ENCODE measurements at places on chromosomes 2 and 18.
A peak's percentile ranks its signal among the peaks of the same experiment; 100 is the strongest.

DNA sequence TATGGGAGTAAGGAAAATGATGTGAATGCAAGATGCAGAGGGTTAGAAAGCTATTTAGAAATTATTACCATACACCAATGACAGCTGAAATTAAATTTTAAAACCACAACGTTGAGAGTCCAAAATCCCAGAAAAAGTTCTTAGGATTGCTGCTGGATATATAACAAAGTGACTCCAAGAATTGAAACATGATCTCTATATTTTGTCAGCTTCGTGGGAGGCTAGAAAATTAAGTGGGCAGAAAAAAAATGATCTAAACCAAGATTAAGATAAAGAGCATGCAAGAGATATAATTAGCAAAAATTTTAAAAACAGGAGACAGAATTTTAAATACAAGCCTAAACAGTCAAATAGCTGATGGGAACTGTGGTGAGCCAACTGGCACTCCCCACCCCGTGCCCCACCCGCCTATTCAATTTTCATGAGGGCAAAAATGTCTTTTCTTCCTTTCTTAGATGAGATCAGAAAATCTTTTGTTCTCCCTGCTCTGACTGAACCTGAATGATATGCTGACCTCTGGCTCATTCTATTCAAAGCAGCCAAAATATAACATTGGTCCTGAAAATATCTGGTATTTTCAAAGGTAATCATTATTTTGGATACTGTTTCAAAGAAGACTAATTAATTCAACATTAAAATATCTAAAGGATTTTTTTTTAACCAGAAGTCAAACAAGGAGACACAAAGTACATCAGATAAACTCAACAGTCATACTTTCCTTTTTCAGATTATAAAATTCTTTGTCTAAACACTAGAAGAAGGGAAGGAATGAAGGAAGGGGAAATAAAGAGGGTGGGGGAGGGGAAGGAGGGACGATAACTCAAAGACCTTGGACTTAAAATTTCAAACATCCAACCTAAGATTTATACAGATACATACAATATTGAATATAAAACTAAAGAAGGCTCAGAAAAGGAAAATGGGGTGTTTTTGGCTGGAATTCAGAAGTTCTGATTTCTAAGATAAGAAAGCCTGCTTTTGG lies 12.2 kb downstream of the KANSL3 start:
- no peak for DNase-seq

DNA sequence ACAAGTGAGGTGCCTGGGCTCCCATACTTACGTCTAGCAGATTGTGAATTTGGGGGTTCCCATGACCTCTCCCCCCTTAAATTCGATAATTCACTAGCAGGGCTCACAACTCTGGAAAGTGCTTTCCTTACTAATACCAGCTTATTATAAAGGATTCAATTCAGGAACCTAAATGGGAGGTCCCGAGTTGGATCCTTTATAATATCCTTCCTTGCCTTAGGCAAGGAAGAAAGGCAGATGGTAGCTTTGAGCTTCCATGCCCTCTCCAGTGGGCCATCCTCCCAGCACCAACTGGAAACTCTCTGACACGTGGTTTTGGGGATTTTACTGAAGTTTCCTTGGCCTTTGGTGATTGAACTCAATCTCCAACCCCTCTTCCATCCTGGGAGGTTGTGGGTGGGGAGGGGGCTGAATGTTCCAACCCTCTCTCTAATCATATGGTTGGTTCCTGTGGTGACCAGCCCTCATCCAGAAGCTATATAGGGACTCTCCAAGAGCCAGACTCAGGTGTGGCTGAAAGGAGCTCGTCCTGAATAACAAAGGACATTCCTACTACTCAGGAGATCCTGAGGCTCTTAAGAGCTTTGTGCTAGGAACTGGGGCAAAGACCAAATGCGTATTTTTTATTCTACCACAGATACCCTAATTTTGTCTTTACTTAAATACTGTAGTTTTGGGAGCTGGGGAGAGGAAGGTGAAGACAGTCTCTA lies 62.2 kb downstream of the HAUS1 start:
- no peak for DNase-seq

DNA sequence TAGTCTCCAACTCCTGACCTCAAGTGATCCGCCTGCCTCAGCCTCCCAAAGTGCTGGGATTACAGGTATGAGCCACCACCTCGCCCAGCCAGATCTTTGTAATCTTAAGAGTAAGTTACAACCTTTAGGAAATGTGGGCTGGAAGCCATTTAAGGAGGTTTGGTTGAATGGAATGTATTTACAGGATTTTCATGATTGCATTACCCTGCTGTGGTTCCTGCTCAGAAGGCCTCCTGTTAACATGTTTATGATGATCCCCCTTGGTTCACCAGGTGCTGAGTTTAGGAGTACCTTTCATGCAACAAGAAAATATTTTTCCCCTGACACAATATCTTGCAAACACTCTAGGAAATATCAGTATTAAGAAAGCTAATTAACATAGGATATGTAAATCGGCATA lies 187.4 kb upstream of the SH3BP4 start:
- no peak for DNase-seq

DNA sequence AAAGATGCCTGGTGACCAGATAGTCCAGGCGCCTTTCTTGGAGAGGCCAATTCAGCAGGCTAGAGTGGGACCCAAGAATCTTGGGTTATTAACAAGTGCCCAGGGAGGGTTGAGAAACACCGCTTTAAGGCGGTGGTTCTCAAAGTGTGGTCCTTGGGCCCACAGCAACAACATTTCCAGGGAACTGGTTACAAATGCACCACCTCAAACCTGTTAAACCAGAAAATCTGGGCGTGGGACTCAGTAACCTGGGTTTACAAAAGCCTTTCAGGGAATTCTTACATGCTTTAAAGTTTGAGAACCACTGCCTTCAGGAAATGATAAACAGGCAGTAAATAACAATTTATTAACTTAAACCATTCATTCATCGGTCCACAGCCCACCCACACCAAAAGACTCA lies 92.5 kb downstream of the SP3 start:
- DNase-seq, result no peak

- DNase-seq, result no peak
Observed at GRCh38 chr18:9906481-9906880, 7.3 kb upstream of the VAPA start.

DNA sequence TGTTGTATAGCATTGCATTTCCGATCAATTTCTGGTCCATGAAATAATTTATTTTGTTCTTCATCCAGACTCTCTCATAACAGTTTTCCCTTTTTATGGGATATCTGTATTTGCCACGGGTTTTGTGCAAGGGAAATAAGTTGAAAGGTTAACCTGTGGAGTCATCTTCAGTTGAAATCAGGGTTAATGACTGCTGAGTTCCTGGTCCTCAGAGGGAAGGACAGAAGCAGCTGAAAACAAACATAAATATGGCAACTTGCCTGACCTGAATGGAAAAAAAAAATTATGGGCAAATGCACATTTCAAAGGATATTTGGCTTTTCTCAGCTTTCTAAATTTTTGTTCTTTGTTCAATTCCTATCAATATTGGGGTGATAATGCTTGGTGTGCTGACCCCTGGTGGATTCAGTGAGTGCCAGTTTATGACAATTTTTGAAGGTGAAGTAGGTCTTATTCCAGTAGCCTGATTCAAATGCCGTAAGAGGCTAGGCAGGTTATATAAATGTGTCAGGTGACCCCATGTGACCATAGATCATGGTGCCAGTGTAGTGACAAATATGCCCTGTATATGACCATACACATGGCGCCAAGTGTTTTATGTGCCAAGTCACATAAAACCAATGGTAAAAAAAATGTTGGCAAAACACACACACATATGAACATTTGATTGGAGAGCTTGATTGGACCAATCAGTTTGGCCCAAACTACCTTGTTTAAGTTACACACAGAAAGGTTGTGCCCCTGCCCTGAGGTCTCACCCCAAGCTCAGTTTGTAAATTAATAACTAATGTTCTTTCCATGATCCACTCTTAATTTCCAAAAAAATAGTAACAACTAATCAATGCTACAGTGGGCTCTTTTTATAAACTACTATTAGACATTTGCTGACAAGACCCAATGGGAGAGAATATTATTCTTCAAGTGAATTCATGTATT lies 47.6 kb upstream of the FAM124B start:
- no peak for DNase-seq

DNA sequence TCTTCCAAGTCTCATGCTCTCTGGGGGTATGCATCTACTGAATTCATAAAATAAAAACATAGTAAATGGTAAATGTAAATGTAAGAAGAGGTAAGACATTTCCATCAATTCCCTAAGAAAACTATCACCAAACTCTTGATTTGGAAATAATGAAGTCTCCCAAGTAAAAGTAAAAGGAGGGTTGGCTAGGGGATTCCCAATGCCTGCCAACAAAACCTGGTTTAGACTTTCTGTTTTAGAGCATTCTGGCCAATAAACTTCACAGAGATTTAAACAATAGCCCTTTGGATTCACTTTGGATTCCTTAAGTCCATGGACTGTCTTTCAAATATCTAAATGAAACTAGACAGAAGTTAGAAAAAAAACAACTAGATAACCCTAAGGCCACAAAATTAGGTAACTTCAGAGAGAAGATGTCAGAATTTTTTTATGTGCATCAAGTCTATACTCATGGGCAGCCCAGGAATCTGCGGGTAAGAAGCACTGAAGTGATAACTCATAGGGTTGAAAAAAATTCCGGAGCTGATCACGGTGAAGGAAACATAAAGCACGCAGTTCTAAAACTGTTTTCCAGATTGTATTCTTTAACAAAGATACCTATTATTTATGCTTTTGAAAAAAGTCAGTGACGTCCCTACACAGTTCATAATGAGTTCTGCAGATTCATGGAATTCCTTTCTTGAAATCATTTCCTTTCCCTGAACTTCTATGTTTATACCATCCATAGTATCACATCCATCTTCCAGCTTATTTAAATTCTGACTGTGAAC lies 263.6 kb downstream of the AFF3 start:
- DNase-seq, result no peak

GRCh38 chr2:85772019-85772745 lies 18.4 kb downstream of the ATOH8 start:
- peak; percentile 99 for DNase-seq

DNA sequence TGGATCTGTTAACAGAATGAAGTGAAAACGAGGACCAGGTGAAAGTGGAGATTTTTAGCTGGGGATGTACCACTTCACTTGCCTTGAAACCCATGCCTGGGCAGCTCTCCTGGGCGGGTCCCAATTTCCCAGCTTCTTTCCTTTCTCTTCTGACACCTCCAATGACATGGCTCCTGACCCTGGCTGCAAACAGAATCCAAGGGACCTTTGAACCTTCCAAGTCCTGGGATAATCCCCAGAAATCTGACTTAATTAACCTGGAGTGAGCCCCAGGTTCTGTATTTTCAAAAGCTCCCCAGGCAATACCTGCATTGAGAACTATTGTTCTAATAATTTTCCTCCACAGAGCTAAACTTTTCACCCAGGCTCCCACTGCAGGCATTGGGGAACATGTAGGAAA lies 495.9 kb downstream of the CNTNAP5 start:
- DNase-seq, result no peak

DNA sequence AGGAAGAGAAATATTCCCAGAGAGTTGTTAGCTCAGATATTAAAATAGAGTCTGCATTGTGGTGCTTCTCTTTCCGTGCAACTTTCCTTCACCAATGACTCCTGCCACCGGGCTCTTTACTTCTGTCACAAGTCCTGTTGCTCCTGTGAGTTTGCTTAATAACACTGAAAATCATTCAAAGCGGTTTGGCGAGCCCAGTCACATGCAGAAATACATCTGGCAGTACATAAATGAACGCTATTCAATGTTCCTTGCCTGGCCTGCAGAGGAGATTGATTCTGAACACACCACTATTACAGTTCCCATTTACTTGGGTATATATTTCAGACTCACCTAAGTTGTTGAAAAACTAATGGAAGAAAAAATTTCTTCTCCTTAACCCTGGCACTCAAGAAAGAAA lies 276.6 kb downstream of the ZNF521 start:
- DNase-seq, result no peak

DNA sequence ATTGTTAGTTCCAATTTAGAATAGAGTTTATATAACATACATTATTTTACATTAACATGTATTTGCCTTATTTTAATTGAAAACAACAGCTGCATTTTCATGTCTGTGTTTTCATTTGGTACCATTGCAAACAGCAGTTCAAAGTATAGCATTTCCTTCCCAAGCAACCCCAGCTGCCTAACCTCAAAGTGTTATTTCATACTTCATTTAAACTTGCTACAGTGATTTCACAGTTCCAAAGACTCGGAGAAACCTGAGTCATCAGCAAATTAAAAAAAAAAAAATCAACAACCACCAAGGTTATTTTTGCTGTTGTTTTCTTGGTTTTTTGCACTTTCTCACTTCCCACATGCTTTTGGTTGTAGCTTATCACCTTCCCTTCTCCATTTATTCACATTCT lies 236.5 kb upstream of the SPHKAP start:
- no peak for DNase-seq

DNA sequence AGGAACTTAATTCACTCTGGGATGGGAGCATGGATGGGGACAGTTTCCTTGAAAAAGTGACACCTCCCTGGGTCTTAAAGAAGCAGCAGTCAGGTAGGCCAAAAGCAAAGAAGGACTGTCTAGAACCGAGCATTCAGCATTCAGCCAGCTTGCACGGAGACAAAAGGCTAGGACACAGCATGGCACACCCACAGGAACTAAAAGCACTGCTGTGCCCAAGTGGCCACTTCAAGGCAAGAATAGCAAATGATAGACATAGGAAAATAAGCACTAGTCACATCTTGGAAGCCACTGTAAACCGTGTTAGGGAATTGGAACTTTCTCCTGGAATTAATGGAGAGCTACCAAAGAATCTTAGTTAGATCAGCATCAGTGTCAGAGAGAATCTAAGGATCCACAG lies 47.0 kb downstream of the LRP2 start:
- no peak for DNase-seq

DNA sequence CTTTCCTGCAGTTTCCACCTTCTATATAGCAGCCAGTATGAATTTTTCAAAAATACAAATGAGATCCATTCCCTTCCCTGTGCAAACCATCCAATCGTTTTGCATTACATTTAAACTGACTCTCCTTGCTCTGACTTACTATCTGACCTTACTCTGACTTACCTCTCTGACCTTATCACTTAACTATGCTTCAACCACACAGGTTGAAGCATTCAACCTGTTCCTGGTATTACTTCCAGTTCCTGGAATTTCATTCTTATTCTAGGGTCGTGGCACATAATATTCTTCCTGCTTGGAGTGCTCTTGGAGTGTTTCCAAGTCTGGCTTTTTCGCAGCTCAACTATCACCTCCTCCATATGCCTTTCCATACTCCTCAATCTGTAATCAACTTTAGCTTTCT lies 850.6 kb upstream of the CHAC2 start:
- no peak for DNase-seq

All from GM04503 (cell line).